ENCODE measurements at places on chromosomes 3 and 15. TPM values are rescaled to one million over a fixed set of nuclear protein-coding genes. Genes with fewer than 3 reads are reported as not detected.

The MYEF2 gene
- 27.7 TPM for total RNA-seq

The GOLGA8R gene
- total RNA-seq: 0.75 TPM

The EMC7 gene
- 46.7 TPM for total RNA-seq

The CTNNB1 gene
- total RNA-seq: 158 TPM

The PPM1L gene
- total RNA-seq: 1.8 TPM

The CASR gene
- 0.05 TPM for total RNA-seq

The ECE2 gene
- not detected for total RNA-seq

The NFKBIZ gene
- 47.8 TPM for total RNA-seq

The CTXN2 gene
- total RNA-seq: not detected

The CEP63 gene
- total RNA-seq: 25.9 TPM

The CCDC13 gene
- total RNA-seq: 0.63 TPM

The GP9 gene
- not detected for total RNA-seq

The SLC51B gene
- not detected for total RNA-seq

The BLM gene
- total RNA-seq: 59.5 TPM

The AP3B2 gene
- 0.59 TPM for total RNA-seq

The TMCO5A gene
- not detected for total RNA-seq

The COLQ gene
- total RNA-seq: 1.3 TPM

The MFGE8 gene
- 17.0 TPM for total RNA-seq

All from activated CD4-positive, alpha-beta T cell treated with anti-CD3 and anti-CD28 coated beads for 36 hours (primary cell).